ENCODE measurements at places on chromosomes 6 and 20.
A peak's percentile ranks its signal among the peaks of the same experiment; 100 is the strongest.

GRCh38 chr20:23517719-23518118, 26.8 kb downstream of the CST8 start:
- DNase-seq = no peak

DNA sequence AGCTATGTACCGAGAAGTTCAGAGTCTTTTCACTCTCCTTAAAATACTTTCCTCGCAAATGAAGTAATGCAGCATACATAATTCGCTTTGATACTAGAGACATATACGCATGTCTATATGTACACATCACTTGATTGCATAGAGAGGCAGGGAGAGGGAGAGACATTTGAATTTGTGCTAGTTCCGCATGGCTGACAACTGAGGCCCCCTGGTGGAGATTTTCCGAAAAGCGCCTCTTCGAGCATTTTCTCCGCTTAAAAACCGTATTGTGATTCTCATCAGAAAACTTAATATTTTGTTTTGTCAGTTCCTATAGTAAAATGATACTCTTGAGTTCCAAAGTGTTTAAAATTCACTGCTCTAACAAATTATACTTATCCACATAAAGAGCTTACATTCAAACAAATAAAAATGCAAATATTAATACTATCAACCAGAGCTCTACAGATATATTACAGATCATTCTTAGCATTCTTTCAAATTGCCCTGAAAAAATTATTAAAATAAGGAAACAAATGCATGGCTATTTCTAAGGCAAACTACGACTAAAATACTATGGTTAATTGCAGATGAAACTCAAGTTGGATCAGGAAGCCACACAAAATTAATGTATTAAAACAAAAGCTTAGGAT, 637 bp downstream of the MYLK4 start:
- peak; percentile 47 for DNase-seq

DNA sequence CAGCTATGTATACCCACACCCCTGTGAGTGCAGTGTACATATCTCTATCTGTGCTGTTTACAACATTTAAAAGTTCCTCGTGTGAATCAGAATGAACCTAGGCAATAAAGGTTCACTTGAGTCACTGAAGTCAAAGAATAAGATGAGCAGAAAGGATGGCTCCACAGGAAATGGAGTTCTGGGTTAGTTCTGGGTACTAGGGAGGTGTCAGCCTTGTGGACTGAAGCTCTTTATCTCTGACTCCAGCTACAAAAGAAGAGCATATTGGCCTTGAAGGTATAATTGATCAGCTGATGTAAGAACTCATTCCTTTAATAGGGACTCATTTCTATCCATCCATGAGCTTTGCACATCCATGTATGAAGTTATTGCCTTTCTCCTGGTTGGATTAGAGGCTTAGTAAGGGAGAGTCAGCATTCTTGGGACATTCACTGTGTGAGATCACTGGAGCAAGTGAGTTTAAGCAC, 73.9 kb upstream of the BACH2 start:
- no peak for DNase-seq

DNA sequence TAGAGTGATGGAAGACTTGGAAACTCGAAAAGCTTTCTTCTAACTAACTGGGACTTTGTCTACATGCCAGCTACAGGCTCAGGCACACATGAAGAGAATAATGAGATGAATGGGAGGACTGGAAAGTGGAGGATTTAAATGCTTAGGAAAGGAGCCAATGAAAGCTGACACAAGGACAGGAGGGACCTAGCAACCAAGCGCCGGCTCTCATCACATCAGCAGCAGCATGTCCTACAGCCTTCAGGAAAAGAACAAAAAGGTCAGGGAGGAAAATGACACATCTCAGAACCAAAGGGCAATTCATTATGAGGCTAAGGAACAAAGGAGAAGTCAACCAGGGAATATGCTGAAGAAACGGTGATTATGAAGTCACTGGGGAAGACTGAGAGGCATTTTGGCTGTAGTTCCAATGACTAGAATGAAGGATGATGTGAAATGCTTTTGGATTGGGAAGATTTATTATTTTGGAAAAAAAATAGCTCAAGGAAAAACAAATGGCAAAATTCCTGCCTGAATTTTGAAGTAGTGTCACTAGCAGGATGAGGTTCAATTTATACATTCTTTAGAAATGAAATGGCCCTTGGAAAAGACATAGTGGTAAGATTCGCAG, 5.7 kb downstream of the BACH2 start:
- DNase-seq = no peak

GRCh38 chr6:92779746-92780145, 639.6 kb downstream of the EPHA7 start:
- peak; percentile 75 for DNase-seq

- no peak for DNase-seq
Measured at GRCh38 chr6:16670183-16670582, 91.1 kb downstream of the ATXN1 start.

GRCh38 chr6:158487495-158487894, 72.4 kb upstream of the TMEM181 start:
- DNase-seq = no peak

GRCh38 chr6:56378966-56379585, 131.7 kb upstream of the COL21A1 start:
- no peak for DNase-seq
